CD4-positive, alpha-beta T cell treated with Interleukin-21 for 1 hour (primary cell): ENCODE measurements at places on chromosomes 11 and 22.
A peak's percentile ranks its signal among the peaks of the same experiment; 100 is the strongest.

GRCh38 chr22:20400606-20401375, 6.8 kb downstream of the ZNF74 start:
- DNase-seq = no peak

- DNase-seq = no peak
Measured at GRCh38 chr11:44267750-44268613, 42.0 kb downstream of the ALX4 start.

GRCh38 chr11:73379189-73379880, 3.1 kb downstream of the RELT start:
- peak; percentile 4 for DNase-seq

- DNase-seq = no peak
Measured at GRCh38 chr11:46906609-46907041, 11.7 kb downstream of the LRP4 start.

DNA sequence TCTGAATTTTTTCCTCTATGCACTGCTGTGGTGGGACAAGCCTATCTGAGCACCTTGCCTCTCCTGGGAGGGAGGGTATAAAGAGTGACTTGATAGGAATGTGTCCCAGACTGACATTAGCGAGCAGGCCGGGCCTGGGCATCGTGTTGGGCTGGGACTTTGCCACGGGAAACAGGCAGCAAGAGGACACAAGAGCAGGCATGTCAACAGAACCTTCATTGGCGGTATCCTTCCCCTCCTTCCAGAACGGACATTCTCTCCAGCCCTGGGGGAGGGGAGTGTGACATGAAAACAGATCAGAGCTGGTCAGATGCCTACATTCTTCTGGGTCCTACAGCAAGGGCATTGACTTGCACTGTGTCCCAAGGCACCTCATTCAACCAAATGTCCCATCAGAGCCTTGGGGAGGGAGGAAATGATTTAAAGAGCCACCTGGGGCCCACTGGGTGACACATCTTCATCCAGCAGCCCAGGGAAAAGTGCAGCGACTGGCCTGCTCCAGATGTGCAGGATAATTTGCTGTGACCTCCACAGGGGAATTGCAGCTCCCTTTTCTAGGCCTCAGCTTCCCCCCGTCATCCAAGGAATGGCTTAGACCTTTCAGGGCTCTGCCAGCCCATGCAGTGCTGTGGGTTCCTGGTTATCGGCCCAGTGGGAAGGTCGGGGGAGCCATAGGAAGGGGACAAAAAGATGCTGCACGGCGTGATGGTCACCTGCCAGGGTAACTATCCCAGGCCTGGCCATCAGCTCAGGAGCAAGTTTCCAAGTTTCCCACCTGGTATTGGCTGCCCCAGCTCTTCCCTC, 21.8 kb upstream of the UVRAG start:
- no peak for DNase-seq

DNA sequence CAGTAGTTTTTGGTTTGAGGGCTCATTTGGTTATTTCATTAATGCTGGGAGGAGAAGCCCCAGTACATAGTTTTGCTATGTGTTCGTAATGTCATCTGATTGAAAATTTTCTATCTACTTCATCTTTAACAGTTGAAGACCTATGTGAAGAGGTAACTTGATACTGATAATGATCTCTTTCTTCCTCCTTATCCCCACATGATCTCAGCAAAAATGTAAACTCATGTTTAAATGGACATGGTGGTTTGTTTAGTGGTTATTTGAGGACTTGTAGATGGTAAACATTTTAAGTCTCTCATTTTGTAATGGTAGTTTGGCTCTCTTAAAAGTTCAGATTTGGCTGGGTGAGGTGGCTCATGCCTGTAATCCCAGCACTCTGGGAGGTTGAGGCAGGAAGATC, 53.7 kb upstream of the SPTBN2 start:
- DNase-seq = no peak

DNA sequence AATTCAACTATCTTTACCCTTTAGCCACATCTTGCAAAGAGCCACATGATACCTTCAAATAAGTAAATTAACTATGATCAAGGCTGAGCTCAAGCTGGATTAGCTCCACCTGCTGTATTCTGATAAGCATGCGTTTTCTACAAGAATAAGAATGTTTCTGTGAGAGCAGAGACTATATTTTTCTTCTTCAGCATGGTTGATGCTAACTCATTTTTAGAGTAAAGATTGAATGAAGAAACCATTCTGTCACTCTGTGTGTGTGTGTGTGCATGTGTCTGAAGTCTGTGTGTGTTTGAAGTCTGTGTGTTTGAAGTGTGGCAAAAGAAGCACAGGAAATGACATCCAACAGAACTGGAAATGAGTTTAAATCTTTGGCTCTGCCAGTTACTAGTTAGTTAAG, 12.0 kb upstream of the LAYN start:
- peak; percentile 60 for DNase-seq

DNA sequence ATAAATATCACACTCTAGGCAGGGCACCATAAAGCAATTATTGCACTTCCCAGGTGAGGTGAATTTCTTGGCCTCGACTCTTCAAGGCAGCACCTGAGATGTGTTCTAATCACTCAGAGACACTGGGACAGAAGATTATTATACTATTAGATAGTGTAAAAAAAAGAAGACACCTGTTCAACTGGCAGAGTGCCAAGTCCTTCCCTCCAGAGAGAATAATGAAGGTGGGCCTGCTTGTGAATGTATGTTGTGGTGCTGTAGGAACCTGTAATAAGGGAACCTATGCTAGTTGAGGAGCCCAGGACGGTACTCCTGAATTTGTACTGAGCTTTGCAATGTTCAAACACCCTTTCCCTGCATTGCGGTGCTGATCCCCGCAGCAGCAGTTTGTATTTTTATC, 107.5 kb downstream of the NXPE2 start:
- no peak for DNase-seq
